ENCODE measurements at places on chromosomes 11 and 22.
A peak's percentile ranks its signal among the peaks of the same experiment; 100 is the strongest.

GRCh38 chr11:70038034-70038834 is 39.9 kb upstream of the ANO1 start:
- DNase-seq = no peak

GRCh38 chr11:61955422-61956135 is 5.4 kb downstream of the BEST1 start:
- DNase-seq = no peak

GRCh38 chr11:46326813-46327416 is 20.3 kb upstream of the DGKZ start:
- DNase-seq = no peak

DNA sequence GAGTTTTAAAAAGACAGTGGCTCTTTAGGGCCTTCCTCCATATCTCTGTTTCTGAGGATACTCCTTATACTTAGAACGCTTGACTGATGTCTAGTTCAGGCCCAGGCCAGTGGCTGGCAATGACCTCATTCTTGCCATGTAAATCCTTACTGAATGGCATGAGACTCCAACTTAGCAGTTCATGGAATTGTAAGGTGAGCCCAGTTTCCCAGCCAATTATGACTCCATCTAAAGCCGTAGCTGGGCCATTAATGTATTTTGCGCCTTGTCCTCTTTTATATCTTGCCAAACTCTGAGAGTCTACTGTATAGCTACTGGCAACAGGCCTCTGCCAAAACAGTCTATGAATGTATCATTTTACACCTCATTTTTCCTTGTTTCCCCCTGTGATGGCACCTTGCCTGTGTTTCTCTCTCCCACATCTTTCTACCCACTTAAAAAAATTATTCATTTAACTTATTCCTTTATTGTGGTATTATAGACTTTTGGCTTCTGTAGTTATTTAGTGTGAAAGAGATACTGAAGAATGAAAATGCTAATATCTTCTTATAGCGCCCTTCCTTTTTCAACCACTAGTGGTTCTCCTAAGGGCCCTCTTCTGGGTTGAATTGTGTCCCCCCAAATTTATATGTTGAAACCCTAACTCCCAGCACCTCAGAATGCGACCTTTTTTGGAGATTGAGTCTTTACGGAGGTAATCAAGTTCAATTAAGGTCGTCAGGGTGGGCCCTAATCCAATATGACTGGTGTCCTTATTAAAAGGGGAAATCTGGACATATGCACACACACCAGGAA is 67.4 kb downstream of the ZNRF3 start:
- DNase-seq = no peak

- no peak for DNase-seq
These were observed 58.7 kb upstream of the PRODH start for GRCh38 chr22:18994701-18995326.

- DNase-seq = peak; percentile 49
These were observed 3.8 kb downstream of the FJX1 start for GRCh38 chr11:35622070-35622469.

DNA sequence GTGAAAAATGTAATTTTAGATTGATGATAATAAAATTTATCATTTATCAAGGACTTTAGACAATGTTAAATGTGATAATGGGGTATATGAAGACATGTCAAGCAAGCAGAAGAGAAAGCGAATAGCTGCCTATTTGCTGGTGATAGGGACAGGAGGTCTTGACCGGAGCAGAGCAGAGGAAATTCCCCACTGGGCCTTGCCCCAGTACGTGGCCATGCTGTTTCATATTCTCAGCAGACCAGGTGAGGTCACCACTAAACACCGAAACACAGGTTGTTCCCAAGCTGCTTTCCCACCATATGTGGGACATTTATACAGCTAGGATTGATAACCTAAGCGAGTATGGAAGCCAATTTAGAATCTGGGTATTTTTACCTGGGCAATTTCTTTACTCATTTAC is 1629.6 kb downstream of the FAM181B start:
- no peak for DNase-seq

DNA sequence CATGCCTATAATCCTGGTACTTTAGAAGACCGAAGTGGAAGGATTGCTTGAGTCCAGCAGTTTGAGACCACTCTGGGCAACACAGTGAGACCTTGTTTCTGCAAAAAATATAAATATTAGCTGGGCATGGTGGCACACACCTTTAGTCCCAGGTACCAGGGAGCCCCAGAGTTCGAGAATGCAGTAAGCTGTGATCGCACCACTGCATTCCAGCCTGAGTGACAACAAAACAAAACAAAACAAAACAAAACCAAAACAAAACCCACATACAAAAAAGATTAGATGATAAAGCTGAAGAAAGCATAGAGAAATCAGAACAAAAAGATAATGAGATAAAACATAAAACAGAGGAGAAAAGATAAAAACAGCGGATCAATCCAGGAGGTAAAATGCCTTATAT is 62.1 kb downstream of the TCF20 start:
- DNase-seq = no peak

GRCh38 chr11:59097113-59097708 is 9.8 kb upstream of the FAM111B start:
- DNase-seq = no peak

DNA sequence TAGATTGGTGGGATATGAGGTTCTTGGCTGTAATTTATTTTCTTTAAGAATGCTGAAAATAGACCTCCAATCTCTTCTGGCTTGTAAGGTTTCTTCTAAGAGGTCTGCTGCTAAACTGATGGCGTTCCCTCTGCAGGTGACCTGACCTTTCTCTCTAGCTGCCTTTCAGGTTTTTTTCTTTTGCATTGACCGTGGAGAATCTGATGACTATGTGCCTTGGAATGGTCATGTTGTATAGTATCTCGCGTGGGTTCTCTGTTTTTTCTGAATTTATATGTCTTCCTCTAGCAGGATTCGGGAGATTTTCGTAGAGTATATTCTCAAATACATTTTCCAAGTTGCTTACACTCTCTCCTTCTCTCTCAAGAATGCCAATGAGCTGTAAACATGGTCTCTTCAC is 122.2 kb downstream of the DDX10 start:
- no peak for DNase-seq

DNA sequence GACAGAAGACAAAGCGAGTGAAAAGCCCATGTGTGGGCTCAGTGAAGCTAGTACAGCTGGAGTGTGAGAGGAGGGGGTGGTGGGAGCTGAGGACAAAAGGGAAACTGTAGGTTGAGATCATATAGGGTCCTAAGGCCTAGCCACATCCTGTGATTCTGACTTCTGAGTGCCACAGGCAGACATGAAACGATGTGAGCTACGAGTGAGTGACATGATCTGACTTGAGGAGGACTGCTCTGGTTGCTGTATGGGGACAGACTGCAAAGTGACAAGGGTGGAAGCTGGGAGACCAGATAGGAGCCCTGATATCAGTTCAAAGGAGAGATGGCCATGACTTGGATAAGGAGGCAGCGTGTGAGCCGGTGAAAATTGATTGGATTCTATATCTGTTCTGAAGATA is 85.4 kb downstream of the MICAL2 start:
- no peak for DNase-seq

DNA sequence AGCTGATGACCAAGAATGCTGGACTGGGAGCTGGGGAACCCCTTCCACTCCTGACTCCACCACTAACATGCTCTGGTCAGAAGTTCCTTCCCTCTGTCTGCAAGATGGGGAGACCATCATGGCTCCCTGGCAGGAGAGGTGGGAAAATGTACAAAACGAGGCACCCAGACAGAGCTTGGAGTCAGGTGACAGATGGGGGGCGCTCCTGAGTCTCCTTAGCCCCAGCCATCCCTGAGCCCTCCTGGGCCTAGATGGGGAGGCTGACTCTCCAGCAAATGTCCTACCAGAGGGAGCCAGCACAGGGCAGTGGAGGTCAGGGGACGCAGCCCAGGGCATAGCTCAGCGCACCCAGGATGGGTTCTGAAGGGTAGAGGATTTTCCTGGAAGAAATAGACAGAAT is 20.0 kb downstream of the KCNJ4 start:
- DNase-seq = no peak

DNA sequence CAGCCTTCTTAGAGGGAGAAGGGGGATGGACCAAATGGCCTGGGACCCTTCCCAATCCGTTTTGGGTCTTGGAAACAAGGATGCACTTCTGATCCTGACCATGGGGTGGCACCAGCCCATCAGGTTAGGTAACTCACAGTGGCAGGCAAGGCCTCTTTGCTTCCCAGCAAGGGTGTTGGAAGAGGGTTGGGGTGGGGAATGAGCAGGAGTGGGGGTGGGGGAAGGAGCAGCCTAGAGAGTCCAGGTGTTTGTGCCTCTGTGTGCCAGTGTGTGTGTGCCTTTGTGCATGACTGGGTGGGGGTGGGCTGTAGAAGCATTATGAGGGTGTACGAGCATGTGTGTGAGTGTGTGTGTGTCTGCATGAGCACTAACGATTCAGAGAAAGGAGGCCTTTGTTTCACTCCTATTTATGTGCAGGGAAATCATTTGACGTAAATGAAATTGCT is 213.1 kb downstream of the INSC start:
- DNase-seq = no peak

Measured in GM04504 (cell line).